Hepatocyte (in vitro differentiated cells): ENCODE measurements at places on chromosomes 6 and 20. TPM values are rescaled to one million over a fixed set of nuclear protein-coding genes. Genes with fewer than 3 reads are reported as not detected.

- no peak overlapping the region for H3K4me3 ChIP-seq
- H3K27me3 ChIP-seq, result no peaks in the 10 kb centered on the region
- H3K4me1 ChIP-seq, result peaks cover 35% of the 10 kb centered on the region
- peak; percentile 48 for DNase-seq
Measured at GRCh38 chr20:49706630-49707091, 7.0 kb downstream of the B4GALT5 start.

DNA sequence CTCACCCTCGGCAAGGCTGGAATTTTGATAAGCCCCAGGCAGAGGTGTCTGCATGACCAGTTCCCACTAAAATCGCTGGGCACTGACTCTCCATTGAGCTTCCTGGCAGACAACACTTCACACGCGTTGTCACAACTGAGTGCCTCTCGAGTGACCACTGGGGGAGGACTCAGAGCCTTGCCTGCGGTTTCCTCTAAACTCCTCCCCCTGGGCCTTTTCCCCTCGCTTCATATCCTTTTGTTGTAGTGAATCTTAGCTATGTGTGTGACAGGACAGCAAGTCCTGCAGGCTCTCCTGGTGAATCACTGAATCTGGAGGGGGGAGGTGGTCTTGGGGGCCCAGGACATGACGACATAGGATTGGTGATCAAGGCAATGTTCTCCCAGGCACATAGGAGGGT, 670.8 kb downstream of the PRKN start:
- no peaks in the 10 kb centered on the region for H3K4me1 ChIP-seq
- H3K27me3 ChIP-seq, result no peaks in the 10 kb centered on the region

GRCh38 chr6:136035378-136036070, 184.0 kb downstream of the PDE7B start:
- H3K27ac ChIP-seq, result no peak overlapping the region
- DNase-seq, result no peak
- no peak overlapping the region for H3K4me3 ChIP-seq
- no peaks in the 10 kb centered on the region for H3K36me3 ChIP-seq
- H3K4me1 ChIP-seq, result peaks cover 27% of the 10 kb centered on the region

DNA sequence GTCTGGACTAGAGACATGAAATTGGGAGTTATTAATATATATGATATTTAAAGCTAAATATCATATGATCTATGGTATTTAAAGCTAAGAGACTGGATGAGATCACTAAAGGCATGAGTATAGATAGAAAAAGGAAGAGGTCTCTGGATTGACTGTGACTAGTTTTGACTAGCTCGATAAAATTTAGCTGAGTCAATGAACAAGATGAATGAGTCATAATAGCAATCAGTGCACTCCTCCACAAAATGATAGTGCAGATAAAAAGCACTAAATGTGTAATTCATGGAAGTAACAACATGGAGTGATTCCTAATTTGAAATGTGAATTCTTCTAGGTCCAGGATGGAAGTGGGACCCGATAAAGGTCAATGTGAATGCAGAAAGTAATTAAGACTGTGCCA, 127.4 kb downstream of the PFDN4 start:
- H3K27me3 ChIP-seq, result no peaks in the 10 kb centered on the region
- no peaks in the 10 kb centered on the region for H3K36me3 ChIP-seq
- DNase-seq, result no peak
- H3K4me1 ChIP-seq, result no peaks in the 10 kb centered on the region

DNA sequence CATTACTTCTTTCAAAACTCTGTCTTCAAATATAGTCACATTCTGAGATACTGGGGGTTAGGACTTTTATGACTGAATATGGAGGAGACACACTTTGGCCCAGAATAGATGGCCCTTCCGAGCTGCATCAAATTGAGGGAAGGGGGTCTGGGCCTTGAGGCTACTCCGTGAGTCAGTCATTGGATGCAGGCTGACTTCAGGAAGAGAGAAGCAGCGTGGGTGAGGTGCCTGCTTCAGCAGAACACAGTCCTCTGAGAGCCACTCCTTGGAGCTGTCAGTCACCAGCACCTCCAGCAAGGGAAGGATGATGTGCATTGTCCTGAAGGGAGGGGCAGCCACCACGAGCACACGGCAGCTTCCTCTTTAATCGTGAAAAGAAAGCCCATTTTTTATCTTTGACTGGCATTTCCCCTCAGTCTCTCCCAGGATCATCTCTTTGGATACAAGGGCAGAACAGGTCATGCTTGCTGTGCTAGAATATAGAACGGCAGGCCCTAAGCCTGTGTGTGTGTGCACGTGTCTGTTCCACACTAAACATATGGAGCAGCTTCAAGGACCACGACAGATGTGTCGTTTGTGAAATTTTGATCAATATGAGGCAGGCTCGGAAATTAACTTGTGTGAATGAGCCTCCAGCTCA, 721.6 kb downstream of the KIF16B start:
- no peaks in the 10 kb centered on the region for H3K27me3 ChIP-seq
- no peak overlapping the region for H3K4me3 ChIP-seq
- H3K36me3 ChIP-seq, result no peaks in the 10 kb centered on the region
- H3K4me1 ChIP-seq, result no peaks in the 10 kb centered on the region
- no peak overlapping the region for H3K27ac ChIP-seq

DNA sequence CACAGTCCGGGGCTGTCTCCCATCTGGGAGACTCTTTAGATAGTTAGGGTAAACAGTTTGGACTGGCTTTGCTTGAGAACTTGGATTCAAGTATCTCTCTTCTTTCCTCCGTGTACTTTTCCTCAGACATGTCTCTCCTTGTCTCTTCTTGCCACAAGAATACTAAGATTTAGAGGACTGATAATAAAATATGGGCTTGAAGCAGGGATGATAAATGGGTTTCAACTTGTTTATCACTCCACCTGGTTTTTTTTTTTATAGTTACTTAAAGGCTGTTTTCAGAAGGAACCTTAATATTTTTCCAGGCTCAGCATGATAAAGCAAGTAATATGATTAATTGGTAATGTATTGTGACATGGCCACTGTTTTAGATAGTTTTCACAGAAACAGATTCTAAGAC, 40.9 kb upstream of the KIF13A start:
- no peak overlapping the region for H3K4me3 ChIP-seq
- H3K27ac ChIP-seq, result no peak overlapping the region
- no peaks in the 10 kb centered on the region for H3K4me1 ChIP-seq
- no peaks in the 10 kb centered on the region for H3K27me3 ChIP-seq

DNA sequence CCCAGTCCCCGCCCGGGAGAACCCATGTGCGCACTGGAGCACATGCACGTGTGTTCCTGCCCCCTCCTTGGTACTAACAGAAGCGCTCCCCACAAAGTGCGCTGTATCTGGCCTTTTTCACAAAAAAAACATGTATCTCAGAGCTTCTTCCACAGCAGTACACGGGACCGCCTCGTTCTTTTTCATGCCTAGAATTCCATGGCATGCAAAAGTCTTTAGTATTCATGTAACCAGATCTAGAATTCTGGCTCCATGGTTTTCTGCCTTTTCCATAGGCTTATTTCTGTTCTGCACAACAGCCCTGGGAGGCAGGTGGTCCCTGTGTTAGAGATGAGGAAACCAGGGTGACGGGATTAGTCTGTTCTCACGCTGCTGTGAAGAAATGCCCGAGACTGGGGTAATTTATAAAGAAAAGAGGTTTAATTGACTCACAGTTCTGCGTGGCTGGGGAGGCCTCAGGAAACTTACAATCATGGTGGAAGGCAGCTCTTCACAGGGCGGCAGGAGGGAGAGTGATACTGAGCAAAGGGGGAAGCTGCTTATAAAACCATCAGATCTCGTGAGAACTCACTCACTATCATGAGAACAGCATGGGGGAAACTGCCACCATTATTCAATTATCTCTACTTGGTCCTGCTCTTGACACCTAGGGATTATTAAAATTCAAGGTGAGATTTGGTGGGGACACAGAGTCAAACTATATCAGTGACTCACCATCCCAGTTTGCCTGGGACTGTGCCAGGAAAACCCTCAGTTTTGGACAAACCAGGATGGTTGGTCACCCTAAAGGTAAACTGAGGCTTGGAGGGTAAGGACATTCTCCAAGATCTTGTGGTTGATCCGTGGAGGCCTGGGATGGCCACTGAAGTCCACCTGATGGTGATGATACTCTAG, 41.0 kb downstream of the C20orf203 start:
- H3K27ac ChIP-seq, result no peak overlapping the region
- H3K27me3 ChIP-seq, result no peaks in the 10 kb centered on the region
- H3K4me1 ChIP-seq, result peaks cover 33% of the 10 kb centered on the region
- DNase-seq, result no peak
- H3K4me3 ChIP-seq, result no peak overlapping the region

DNA sequence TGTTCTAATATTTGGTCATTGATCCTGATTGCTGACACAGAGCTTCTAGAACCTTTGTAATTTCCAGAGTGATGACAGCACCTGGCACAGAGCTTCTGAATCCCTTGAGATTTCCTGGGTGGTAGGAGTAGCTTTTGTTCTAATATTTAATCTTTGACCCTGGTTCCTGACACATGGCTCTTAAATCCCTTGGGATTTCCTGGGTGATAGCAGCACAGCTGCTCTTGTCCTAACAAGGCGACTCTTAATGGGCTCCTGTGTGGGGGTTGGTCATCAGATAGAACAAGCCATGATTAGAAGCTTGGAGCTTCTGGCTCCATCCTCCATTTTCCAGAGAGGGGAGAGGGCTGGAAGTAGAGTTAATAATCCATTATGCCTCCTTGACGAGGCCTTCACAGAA, 18.4 kb downstream of the GMPR start:
- H3K36me3 ChIP-seq, result no peaks in the 10 kb centered on the region
- no peak overlapping the region for H3K27ac ChIP-seq
- DNase-seq, result no peak
- no peaks in the 10 kb centered on the region for H3K27me3 ChIP-seq
- H3K4me3 ChIP-seq, result no peak overlapping the region

- H3K4me1 ChIP-seq, result no peaks in the 10 kb centered on the region
- H3K27ac ChIP-seq, result no peak overlapping the region
- no peak overlapping the region for H3K4me3 ChIP-seq
- H3K27me3 ChIP-seq, result no peaks in the 10 kb centered on the region
- DNase-seq, result no peak
Measured at GRCh38 chr20:9628141-9628540, 113.8 kb downstream of the LAMP5 start.

DNA sequence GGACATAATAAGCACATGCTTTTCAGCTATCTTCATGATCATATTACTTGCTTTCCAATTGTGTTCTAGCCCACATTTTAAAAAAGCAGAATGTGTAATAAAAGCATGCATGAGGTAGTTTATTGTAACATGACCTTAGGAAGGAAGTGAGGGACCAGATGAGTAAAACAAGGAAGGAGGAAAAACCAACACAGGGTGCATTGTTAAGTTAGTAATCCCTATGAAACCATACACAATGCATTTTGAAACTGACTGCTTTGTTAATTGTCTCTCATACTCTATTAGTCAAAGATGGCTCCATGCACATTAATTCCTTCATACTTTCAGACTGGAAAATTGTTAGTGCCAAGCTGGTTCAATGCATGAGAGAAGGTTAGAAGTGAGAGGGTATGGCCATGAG, 37.7 kb upstream of the CENPW start:
- no peak overlapping the region for H3K4me3 ChIP-seq
- no peaks in the 10 kb centered on the region for H3K36me3 ChIP-seq
- H3K27me3 ChIP-seq, result no peaks in the 10 kb centered on the region
- no peak for DNase-seq

- H3K27ac ChIP-seq, result no peak overlapping the region
- no peaks in the 10 kb centered on the region for H3K36me3 ChIP-seq
- H3K27me3 ChIP-seq, result peaks cover 68% of the 10 kb centered on the region
- no peak for DNase-seq
Measured at GRCh38 chr20:56624786-56625681, 4.1 kb upstream of the TFAP2C start.

- DNase-seq, result no peak
- no peaks in the 10 kb centered on the region for H3K27me3 ChIP-seq
- H3K27ac ChIP-seq, result no peak overlapping the region
- no peaks in the 10 kb centered on the region for H3K36me3 ChIP-seq
- H3K4me3 ChIP-seq, result no peak overlapping the region
Measured at GRCh38 chr20:43949741-43950618, 35.3 kb downstream of the TOX2 start.

DNA sequence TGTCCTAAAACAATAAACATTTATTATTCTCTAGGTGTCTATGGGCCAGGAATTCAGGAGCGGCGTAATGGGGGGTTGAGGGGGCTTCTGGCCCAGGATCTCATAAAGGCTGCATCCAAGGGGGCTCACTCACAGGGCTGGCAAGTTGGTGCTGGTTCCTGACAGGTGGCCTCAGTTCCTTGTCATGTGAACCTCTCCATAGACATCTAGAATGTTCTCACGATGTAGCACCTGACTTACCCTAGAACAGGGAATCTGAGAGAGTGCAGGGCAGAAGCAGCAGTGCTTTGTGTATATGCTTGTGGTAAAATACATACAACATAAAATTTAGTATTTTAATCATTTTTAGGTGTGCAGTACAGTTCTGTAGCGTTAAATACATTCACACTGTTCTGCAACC, 57.1 kb downstream of the PHF20 start:
- no peak for DNase-seq
- H3K4me1 ChIP-seq, result no peaks in the 10 kb centered on the region
- peaks cover 7% of the 10 kb centered on the region for H3K36me3 ChIP-seq

GRCh38 chr6:27514906-27515495, 42.1 kb upstream of the ZNF184 start:
- no peak overlapping the region for H3K27ac ChIP-seq
- peaks cover 37% of the 10 kb centered on the region for H3K27me3 ChIP-seq
- DNase-seq, result no peak
- H3K4me3 ChIP-seq, result no peak overlapping the region

- no peak overlapping the region for H3K4me3 ChIP-seq
- H3K27me3 ChIP-seq, result no peaks in the 10 kb centered on the region
- no peak for DNase-seq
Measured at GRCh38 chr6:106964099-106964498, 10.4 kb downstream of the CD24 start.

DNA sequence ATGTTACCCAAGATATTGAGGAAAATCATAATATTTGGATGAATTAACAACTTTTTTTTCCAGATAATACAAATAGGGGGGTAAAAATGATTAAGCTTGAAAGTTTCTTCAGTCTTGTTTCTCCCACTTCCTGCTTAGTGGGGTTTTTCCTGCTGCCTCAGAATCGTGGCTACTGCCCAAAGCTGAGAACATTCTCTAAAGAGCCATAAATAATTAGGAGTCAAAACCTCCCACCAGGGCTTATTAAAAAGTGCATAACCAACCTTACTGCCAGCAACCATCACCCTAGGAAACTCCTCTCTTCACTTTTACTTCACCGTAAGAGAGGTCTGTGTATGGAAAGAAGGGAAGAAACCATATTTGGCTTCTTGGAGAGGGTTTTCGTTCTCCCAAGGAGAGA, 9.0 kb upstream of the LCA5 start:
- no peak for DNase-seq
- no peak overlapping the region for H3K4me3 ChIP-seq
- H3K36me3 ChIP-seq, result no peaks in the 10 kb centered on the region
- no peaks in the 10 kb centered on the region for H3K27me3 ChIP-seq

The TBPL1 gene
- 26.2 and 38.1 TPM in 2 replicates for total RNA-seq

The RPS6KA2 gene
- total RNA-seq, result 26.3 and 29.2 TPM in 2 replicates

The IL20RA gene
- total RNA-seq, result 0.32 and 0.63 TPM in 2 replicates

The MARCKS gene
- 105 and 129 TPM in 2 replicates for total RNA-seq

The LY6G6D gene
- 1.3 TPM in 1 of 2 replicates, not detected in the other for total RNA-seq
